Suppressor macrophage (primary cell): ENCODE measurements at places on chromosomes 7 and 10.

GRCh38 chr10:47441938-47442337, 42.0 kb downstream of the ANXA8 start:
- no peak for DNase-seq

DNA sequence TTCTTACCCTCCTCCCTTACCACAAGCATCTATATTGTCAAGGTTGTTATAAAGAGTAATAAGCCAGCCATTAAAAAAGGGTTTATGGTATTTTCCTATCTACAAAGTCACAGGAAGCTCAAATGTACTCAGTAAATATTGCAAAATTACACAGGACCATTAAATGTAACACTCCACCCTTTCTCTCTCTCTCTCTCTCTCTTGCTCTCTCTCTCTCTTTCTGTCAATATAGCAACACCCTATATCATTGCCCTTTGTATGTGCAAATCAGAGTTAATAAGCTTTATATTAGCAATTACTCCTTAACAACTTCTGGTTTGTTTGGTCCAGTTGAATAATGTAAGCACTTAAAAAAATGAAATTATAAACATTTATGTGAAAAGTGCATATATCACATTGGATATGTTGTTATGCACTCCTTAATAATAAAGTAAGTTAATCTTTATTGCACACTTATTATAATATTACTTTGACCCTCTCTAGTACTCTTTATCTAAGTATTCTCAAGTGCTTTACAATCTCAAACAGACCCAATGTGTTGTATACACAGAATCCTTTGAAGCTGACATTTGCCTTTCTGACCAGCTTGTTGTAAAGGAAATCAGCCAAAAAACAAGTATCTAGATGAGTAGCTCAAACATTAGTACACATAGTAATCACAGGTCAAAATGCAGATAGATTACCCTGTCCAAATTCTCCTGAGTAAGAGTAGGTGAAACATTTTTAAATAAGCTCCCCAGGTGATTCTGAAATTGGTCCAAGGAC, 93.2 kb downstream of the CFTR start:
- DNase-seq = no peak

GRCh38 chr7:119720541-119720940, 552.4 kb upstream of the KCND2 start:
- DNase-seq = no peak

GRCh38 chr10:109902992-109903947, 20.0 kb downstream of the XPNPEP1 start:
- DNase-seq = peak; percentile 29

DNA sequence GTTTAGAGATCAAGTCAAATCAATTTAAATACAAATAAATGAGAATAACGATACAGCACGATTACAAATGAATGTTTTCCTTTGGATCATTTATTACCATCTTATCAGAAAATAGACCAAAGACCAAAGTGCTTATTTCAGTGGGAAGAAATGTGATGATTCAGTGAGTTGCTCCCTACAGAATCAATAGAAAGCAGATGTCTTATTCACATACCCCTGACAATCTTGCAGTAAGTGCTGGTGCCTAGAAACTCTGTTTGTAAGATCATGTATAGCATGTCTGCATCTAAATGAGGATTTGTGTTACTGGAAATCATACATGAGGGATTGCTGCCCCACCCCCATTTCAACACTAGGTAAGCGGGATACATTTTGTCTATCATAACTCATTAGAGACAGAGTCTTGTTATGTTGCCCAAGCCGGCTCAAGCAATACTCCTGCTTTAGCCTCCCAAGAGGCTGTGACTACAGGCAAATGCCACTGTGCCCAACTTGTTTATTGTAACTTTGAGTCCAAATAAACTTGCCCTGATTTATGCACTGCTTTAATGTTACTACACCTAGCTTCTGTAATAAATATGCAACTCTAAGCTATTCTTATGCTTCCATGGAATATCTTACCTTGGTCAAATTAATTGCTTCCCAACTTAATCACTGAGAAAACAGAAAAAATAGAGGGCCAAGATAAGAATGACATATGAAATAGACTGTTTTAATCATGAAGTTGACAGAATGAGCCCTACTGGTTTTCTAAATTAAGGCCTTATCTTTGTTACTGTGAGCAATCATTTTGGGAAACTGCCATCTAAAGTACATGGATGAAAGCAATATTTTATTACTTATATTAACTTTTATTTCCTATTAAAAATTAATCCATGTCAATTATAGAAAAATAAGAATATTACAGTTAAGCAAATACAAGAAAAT, 82.5 kb downstream of the AHR start:
- DNase-seq = no peak

- no peak for DNase-seq
These were observed 101.4 kb upstream of the ZNF32 start for GRCh38 chr10:43749940-43750552.

GRCh38 chr10:110862961-110863360, 8.8 kb upstream of the PDCD4 start:
- no peak for DNase-seq

GRCh38 chr7:96320442-96320841, 1.5 kb downstream of the SLC25A13 start:
- DNase-seq = no peak

GRCh38 chr7:140263277-140263676, 86.5 kb upstream of the KDM7A start:
- DNase-seq = peak; percentile 64

- no peak for DNase-seq
These were observed 56.4 kb upstream of the CCDC71L start for GRCh38 chr7:106717254-106717954.

- no peak for DNase-seq
These were observed 108.6 kb upstream of the PDE1C start for GRCh38 chr7:32178677-32179366.

- DNase-seq = no peak
These were observed 103.3 kb downstream of the TPST1 start for GRCh38 chr7:66308411-66308810.

DNA sequence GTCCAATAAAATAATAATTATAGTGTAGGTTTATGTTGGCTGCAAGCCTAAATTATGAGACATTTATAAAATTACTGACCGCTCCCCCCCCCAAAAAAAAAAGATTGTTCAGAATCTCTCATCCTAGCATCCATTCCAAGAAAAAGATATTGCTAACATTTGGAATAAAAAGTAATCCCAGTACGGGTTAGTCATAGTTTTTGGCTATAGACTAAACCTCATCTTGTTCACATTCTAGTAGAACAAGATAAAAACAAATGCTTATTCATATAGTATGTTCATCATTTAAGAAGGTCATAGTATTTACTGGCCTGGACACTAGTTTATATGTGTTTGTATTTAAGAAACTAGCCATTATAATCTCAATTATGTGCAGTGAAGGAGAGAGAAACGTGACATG, 44.0 kb downstream of the ADK start:
- DNase-seq = no peak

DNA sequence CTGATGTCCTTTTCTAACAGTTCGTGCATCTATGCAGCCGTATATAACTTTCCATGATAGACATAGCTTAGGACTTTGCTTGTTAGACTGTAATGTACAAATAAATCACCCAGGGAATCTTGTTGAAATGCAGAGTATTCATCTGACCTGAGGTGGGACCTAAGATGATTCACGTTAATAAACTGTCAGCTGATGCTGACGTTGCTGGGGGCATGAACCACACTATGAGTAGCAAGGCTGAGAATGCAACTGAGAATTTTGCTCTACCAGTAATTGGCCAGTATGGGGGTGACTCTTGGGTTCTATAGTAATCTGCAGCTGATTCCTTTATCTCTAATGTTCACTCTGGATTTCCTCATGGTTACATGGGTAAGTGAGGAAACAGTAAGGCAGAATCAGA, 130.1 kb upstream of the MALRD1 start:
- DNase-seq = no peak

- DNase-seq = no peak
These were observed 86.0 kb upstream of the ARID5B start for GRCh38 chr10:61815496-61815895.

GRCh38 chr10:115118346-115118745, 25.2 kb downstream of the ATRNL1 start:
- no peak for DNase-seq

DNA sequence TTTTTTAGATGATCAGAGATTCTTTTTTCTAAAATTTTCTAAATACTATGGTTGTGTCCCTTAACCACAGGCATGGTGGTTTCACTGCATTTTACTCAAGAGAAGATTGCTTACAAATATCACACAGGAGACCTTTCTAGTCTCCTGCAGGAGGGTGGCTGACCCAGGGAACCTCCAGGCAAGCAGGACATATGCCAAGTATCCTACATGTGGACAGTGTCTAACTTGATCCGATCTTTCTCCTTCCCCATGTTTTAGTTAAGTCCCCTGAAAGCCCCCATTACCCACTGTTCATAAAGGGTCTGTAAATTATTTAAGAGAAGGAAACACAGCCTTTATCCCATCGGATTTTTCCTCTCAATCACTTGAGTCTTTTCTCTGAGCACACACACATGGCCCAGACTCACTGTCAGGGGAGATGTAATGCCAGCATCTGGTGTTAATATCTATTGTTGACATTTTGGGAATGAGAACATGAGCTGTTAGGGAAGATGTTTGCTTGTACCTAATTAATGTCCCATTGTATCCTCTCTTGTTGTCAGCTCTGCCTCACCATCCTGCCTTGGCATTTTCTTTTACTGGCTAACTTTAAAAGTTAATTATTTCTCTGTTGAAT, 755.2 kb downstream of the AUTS2 start:
- DNase-seq = no peak

GRCh38 chr10:101602761-101603398, 14.8 kb downstream of the DPCD start:
- DNase-seq = peak; percentile 79

GRCh38 chr7:19617901-19618300, 90.9 kb downstream of the POLR1F start:
- DNase-seq = no peak

- no peak for DNase-seq
These were observed 24.5 kb downstream of the POLL start for GRCh38 chr10:101563497-101564040.

DNA sequence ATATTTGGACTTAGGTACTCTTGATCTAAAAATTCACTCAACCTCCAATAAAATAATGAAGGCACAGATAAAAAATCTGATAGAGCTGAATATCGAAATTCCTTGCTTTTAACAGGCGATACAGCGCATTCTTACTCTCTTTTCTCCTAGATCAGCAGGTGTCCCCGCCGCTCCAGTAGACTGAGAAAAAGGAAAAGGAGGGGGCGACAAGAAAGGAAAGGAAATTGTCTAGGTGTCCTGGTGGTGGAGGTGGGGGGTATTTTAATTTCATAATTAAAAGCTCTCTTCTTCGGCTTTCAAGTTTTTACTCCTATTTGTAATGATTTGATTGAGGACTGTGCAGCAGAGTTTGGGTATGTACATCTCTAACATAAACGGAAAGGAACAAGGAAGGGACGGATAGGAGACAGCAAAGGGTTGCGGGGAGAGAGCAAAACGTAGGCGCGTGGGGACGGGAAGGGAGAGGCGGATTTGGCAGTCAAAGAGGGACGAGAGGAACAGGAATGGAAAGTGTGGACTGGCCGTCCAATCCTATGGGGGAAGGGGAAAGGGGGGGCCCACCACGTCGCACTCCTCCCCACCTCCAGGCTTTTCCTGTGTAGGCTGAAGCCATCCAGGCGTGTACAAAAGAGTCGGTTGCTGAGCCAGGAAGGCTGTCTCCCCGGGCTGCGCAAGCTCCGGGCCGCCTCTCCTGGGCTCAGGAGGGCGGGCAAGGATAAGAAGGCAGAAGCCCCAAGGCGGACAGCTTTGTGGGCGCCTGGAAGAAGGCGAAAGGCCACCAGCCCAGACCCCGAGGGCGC, 875 bp upstream of the HECTD2 start:
- peak; percentile 75 for DNase-seq

DNA sequence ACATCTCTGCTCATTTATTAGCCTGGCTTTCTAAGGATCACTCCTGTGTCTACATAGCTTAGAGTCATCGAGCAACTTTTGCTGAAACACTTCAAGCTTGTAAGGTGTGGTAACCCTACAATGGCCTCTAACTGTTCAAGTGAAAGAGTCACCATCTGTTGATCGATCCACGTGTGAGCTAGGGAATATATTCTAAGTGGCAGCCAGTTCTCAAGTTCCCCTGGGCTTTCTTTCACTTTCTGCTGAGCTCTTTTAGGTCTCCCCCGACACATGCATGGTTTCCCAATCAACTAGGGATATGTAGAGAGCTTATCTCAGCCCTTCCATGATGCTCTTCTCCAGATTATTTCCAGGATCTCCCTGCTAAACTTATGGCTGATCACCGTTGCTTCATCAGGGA, 15.5 kb downstream of the AOAH start:
- DNase-seq = no peak
